ENCODE measurements at places on chromosomes 1 and 21. TPM values are rescaled to one million over a fixed set of nuclear protein-coding genes. Genes with fewer than 3 reads are reported as not detected.

Gene AGT
- 125 TPM for total RNA-seq

Gene ROR1
- total RNA-seq: 32.0 TPM

Gene MRPL39
- 36.3 TPM for total RNA-seq

Gene VHLL
- not detected for total RNA-seq

Gene NR1I3
- total RNA-seq: not detected

Gene TSSK3
- 3.8 TPM for total RNA-seq

Gene C1QB
- total RNA-seq: not detected

Gene LCE3E
- not detected for total RNA-seq

Gene GIPC2
- total RNA-seq: 4.8 TPM

Gene THEM5
- total RNA-seq: not detected

- no peaks in the 10 kb centered on the region for H3K36me3 ChIP-seq
- H3K27me3 ChIP-seq: no peaks in the 10 kb centered on the region
- no peak for DNase-seq
- peaks cover 26% of the 10 kb centered on the region for H3K4me1 ChIP-seq
- no peak overlapping the region for H3K4me3 ChIP-seq
- H3K27ac ChIP-seq: no peak overlapping the region
Measured at GRCh38 chr1:235277709-235278108, 50.3 kb downstream of the ARID4B start.

- peaks cover 7% of the 10 kb centered on the region for H3K4me1 ChIP-seq
- no peak for DNase-seq
- H3K27me3 ChIP-seq: no peaks in the 10 kb centered on the region
- no peaks in the 10 kb centered on the region for H3K36me3 ChIP-seq
Measured at GRCh38 chr21:29215709-29216108, 83.0 kb upstream of the BACH1 start.

- no peaks in the 10 kb centered on the region for H3K36me3 ChIP-seq
- H3K4me1 ChIP-seq: peaks cover 11% of the 10 kb centered on the region
- no peak for DNase-seq
- peak overlapping the region; percentile 97 for H3K4me3 ChIP-seq
Measured at GRCh38 chr1:11058595-11059154, 1.1 kb downstream of the SRM start.

DNA sequence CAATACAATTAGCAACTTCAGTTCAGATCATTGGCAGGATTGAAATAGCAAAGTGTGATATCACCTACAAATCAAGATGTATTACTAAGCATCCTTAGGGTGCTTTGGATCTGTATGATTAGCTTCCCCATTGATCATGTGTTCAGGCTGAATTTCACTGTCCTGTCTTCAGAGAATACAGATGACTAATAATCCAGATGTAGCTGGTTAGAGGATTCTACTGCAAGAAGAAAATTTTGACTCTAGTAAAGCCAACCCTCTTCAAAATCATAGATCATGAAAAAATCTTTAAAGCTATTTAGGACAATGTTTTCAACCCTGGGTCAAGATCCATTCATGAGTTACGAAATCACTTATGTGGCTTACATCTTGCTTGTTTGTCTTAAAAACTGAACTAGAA lies 184.4 kb downstream of the PTGER3 start:
- H3K4me3 ChIP-seq: no peak overlapping the region
- H3K27me3 ChIP-seq: peaks cover 13% of the 10 kb centered on the region
- no peaks in the 10 kb centered on the region for H3K4me1 ChIP-seq
- no peak overlapping the region for H3K27ac ChIP-seq
- DNase-seq: no peak

GRCh38 chr1:235650341-235651169 lies 971 bp upstream of the GNG4 start:
- H3K4me1 ChIP-seq: peaks cover 17% of the 10 kb centered on the region
- peak overlapping the region; percentile 94 for H3K27ac ChIP-seq
- H3K4me3 ChIP-seq: peak overlapping the region; percentile 87
- no peak for DNase-seq
- peaks cover 9% of the 10 kb centered on the region for H3K36me3 ChIP-seq

GRCh38 chr1:192443616-192444015 lies 126.8 kb downstream of the RGS21 start:
- H3K4me3 ChIP-seq: no peak overlapping the region
- no peaks in the 10 kb centered on the region for H3K27me3 ChIP-seq
- no peak for DNase-seq
- no peak overlapping the region for H3K27ac ChIP-seq
- no peaks in the 10 kb centered on the region for H3K36me3 ChIP-seq

GRCh38 chr1:97647776-97648175 lies 273.1 kb downstream of the DPYD start:
- no peak for DNase-seq
- H3K4me1 ChIP-seq: peaks cover 6% of the 10 kb centered on the region
- peaks cover 9% of the 10 kb centered on the region for H3K27me3 ChIP-seq

DNA sequence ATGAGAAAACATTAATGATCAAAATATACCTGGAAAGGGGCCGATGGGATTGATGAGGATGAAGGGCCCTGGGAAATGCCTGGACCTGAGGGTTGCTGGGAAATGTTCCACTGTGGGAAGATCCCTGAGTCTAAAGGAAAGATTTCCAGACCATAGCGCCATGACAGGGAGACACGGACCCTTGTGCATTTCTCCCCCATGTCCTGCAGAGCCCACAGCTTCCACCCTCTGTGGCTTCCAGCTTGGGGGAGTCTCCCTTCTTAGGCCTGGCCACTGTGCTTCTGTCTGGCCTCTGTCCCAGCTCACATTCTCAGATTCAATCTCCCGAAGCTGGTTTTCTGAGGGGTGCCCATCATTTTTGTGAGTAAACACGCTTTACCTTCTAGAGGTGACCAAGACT lies 1.0 kb upstream of the PRAMEF12 start:
- peaks cover 46% of the 10 kb centered on the region for H3K27me3 ChIP-seq
- no peaks in the 10 kb centered on the region for H3K4me1 ChIP-seq
- no peaks in the 10 kb centered on the region for H3K36me3 ChIP-seq
- DNase-seq: no peak

GRCh38 chr1:38053416-38054091 lies 7.0 kb upstream of the POU3F1 start:
- H3K4me1 ChIP-seq: peaks cover 20% of the 10 kb centered on the region
- no peak overlapping the region for H3K4me3 ChIP-seq
- no peaks in the 10 kb centered on the region for H3K36me3 ChIP-seq
- H3K27ac ChIP-seq: no peak overlapping the region

DNA sequence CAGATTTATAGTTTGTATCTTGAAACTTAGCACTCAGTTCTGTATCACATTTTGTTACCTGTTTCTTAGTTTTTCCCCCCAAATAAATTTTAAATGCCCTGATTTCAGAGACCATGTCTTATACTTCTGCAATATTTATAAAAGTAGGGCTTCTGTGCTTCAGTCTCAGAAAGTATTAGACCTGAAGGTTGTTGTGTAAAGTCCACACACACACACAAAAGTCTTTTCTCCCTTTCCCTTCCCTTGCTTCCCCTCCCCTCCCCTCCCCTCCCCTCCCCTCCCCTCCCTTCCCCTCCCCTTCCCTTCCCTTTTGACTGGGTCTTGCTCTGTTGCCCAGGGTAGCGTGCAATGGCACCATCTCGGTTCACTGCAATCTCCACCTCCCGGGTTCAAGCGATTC lies 41.0 kb upstream of the KCNK1 start:
- H3K4me1 ChIP-seq: peaks cover 4% of the 10 kb centered on the region
- H3K36me3 ChIP-seq: no peaks in the 10 kb centered on the region
- H3K27ac ChIP-seq: no peak overlapping the region
- no peak overlapping the region for H3K4me3 ChIP-seq
- H3K27me3 ChIP-seq: peaks cover 23% of the 10 kb centered on the region

DNA sequence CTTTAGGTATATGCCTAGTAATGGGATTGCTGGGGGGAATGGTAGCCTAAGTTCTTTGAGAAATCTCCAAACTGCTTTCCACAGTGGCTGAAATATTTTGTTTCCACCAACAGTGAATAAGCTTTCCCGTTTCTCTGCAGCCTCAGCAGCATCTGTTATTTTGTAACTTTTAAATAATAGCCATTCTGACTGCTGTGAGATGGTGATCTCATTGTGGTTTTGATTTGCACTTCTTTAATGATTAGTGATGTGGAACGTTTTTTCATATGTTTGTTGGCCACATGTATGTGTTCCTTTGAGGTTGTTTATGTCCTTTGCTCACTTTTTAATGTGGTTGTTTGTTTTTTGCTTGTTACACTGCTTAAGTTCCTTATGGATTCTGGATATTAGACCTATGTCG lies 237.4 kb downstream of the CENPF start:
- H3K27me3 ChIP-seq: peaks cover 4% of the 10 kb centered on the region
- no peak overlapping the region for H3K27ac ChIP-seq
- H3K4me3 ChIP-seq: no peak overlapping the region
- DNase-seq: no peak
- H3K4me1 ChIP-seq: no peaks in the 10 kb centered on the region
